ENCODE measurements at places on chromosomes 4 and X.

GRCh38 chr4:16830081-16830480 is 68.4 kb downstream of the LDB2 start:
- no peak for DNase-seq

DNA sequence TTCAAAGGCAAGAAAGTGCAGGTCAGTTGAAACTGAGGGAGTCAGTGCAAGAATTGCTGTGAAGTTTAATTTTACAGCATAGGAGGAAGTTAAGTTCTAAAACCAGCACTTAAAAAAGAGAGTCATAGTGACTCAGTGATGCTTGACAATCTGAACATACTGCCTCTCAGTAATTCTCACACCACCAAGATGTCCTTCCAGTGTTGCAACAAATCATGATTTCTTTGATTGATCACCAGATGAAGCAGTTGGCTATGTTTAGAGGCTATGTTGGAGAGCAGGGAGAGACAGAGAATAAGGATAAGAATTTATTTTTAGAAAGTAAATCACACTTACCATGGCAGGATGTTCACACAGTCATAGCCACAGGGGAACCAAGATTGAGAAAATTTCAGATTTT is 13.2 kb downstream of the TRIM2 start:
- peak; percentile 56 for DNase-seq

GRCh38 chr4:32735856-32736590 is 2015.9 kb downstream of the PCDH7 start:
- DNase-seq: no peak

DNA sequence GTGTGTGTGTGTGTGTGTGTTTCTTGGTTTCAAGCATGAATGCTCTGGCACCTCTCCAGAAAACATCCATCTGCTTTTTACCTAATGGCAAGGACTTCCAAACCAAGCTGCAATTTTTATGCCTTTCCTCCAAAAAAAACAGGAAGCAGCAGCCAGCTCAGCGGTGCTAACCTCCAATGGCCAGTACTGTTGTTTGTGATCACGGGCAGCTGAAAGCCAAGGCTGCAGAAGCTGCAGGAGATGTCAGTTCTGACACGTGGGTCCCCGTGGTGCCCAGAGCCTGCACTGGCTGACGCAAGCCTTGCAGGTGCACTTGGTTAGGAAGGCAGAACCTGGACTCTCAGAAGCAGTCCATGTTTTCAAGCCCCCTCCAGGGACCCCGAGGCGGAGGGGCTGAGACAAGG is 313.6 kb upstream of the DDX53 start:
- peak; percentile 10 for DNase-seq

- DNase-seq: peak; percentile 94
These were observed 1.5 kb downstream of the DCUN1D4 start for GRCh38 chr4:51844153-51845054.

GRCh38 chr4:27742816-27743215 is 882.2 kb downstream of the STIM2 start:
- no peak for DNase-seq

- DNase-seq: no peak
These were observed 78.1 kb upstream of the CLDN34 start for GRCh38 chrX:9888953-9889470.

- DNase-seq: peak; percentile 15
These were observed 120.5 kb downstream of the ADGRL3 start for GRCh38 chr4:61320631-61321030.

GRCh38 chrX:15890463-15890862 is 35.9 kb upstream of the AP1S2 start:
- DNase-seq: no peak

DNA sequence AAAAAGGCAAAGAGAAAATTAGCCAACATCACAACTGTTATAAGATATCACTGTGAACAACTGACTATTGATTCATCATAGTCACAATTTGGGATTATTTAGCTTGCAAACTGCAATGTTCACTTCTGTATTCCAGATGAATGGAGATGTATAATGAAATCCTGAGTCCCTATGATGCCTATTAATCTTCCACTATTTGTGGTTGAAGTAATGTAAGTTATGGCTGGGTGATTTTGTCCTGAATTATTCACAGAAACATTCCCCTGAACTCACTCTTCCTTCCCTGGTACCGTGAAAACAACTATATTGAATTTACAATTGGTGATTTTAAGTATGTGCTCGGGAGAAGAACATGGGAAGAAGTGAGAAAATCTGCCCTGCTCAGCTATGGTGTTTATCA is 50.8 kb upstream of the NPFFR2 start:
- DNase-seq: no peak

DNA sequence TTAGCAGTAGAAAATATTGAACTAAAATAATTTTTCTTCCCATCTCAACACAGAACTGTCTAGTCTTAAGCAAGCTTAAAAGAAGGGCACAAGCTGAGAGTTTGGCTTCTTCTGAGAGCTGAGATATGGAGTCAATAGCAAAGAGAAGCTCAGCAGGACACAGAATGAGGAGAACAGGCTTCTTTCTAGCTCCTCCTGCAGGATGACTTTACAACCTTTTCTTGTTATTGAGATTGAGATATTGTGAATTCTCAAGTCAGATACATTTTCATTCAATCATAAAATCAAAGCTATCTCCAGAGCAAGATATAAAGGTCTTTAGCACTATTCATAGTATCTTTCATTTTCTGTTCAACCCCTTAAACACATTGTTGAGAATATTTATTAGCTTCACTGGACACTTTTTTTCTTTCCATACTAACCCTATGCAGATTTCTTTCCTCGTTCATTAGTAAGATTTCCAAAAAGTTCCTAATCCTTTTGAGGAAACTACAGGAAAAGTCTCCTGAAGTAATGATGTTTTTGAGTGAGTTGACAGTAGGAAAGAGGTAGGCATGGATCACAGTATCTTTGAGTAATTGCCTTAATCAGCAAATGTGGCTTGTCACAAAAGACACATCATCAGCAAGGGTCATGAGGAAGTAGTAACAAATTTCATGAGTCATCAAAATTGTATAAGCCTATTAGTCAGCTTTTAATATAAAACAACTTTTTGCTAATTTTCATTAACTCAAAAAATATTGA is 17.8 kb upstream of the CXCL3 start:
- DNase-seq: peak; percentile 34

GRCh38 chr4:3512279-3512678 is 19.9 kb downstream of the LRPAP1 start:
- no peak for DNase-seq

GRCh38 chrX:1444561-1445500 is 7.9 kb downstream of the ASMTL start:
- DNase-seq: no peak

DNA sequence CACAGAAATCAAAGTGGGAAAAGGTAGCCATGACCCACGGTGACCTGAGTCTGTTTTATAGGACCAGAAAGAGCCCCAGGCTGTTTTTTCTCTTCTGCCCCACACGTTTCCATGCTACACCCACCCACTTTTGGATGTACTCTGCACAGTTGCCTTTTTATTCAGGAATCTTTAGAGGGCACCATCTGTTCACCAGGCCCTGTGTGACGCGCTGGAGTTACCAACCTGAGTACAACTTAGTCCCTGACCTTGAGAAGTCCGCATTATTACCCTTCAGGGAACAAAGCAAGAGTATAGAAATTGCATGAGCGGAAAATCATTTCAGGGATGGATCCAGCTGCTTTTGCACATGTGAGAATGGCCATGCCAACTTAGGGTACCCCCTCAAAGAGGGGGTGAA is 207.8 kb upstream of the GATB start:
- no peak for DNase-seq

DNA sequence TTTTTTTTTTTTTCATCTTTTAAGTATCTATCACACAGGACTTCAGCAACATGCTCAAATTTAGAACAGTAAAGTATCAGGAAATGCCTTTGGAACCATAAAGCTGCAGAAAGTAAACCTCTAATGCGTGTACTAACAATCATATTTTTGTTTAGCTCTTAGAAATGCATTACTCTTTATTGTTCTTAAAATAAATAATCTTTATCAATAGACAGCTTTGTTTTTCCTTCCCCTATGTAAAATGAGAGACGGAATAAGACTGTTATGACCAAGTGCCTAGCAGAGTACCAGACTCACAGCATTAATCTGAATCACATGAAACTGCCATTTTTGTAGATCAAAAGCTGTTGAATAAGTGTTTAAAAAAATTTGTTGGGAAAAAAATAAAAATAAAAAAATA is 50.5 kb upstream of the COL25A1 start:
- no peak for DNase-seq

GRCh38 chr4:139295942-139296299 is 5.4 kb upstream of the NAA15 start:
- no peak for DNase-seq

DNA sequence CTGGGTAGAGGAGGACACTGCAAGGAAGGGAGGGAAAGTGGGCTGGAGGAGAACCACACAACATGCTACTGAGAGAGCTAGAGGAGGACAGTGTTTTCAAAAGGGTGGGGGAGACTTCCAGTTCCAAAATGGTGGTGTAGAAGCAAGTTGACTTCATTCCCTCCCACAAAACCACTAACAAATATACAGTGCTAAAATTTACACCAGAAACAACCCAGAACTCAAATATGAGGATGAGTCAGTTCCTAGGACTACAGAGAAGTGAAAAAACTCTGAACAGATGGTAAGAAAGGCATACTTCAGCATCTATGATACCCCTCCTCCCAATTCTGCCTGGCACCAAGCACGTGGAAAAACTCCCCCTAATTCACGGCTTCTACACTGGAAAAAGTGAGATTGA is 9.8 kb downstream of the AADAT start:
- DNase-seq: no peak

GRCh38 chr4:47154816-47155370 is 123.5 kb downstream of the GABRB1 start:
- DNase-seq: no peak

DNA sequence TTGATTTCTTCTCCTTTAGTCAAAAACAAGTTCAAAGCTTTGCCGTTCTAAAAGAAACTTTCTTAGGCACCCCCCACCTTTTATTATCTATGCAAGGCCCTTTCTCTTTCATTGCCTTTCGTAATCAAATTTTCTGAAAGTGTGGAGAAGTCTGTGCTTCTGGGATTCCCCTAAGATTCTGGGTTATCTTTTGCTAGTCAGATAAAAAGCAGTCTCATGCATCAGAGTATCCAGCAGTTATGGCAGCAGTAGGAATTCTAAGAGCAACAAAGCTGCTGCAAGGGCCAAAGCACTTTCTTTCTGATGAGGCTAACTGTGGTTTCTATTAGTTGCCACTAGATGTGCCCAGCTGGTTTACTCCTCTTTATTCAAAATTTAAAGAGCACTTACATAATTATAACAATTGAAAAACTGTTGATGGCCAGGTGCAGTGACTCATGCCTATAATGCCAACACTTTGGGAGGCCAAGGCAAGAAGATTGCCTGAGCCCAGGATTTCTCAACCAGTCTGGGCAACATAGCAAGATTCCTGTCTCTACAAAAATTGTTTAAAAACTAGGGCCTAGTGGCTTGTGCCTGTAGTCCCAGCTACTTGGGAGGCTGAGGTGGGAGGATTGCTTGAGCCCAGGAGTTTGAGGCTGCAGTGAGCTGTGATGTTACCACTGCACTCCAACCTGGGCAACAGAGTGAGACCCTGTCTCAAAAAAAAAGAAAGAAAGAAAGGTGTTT is 296.2 kb downstream of the PAPSS1 start:
- peak; percentile 56 for DNase-seq

GRCh38 chr4:157994863-157995262 is 178.0 kb downstream of the GASK1B start:
- DNase-seq: peak; percentile 90

DNA sequence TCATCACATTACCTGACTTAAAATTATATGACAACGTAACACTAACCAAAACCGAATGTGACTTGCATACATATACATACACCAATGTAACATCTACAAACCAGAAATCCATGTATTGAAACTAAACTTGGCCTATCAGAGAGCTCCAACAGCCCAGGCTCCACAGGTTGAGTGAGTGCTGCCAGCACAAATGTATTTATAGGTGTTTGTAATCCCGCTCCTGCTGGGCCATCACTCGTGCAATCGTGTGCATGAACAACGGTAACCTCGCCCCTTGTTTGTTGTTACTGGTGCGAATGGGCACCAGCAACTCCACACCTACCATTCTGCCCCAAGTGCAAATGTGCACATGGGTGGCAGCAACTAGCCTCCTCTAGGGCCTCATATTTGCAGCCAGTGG is 285.7 kb upstream of the ZCCHC13 start:
- DNase-seq: no peak

DNA sequence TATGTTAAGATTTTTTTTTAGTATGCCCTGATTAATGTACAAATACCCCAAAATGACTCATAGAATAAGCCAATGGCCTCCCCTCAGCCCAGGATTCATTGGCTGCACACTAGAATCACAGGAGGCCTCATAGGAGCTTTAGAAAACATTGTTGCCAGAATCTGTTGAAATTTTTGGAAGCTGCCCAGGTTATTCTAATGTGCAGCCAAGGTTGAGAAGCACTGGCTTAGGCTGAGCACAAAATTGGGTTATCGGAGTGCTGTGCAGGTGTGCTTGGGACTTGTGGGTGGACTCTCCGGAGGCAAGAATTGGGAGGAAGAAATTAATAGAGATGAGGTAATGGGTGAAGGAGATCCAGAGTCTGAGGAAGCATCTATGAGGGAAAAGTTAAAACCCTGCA is 41.3 kb upstream of the VCX start:
- DNase-seq: no peak

- DNase-seq: no peak
These were observed 315.4 kb downstream of the ANTXR2 start for GRCh38 chr4:79757600-79757999.

- no peak for DNase-seq
These were observed 104.6 kb upstream of the LIMCH1 start for GRCh38 chr4:41433361-41433760.

GRCh38 chrX:108223585-108223984 is 132.0 kb downstream of the ATG4A start:
- DNase-seq: no peak

DNA sequence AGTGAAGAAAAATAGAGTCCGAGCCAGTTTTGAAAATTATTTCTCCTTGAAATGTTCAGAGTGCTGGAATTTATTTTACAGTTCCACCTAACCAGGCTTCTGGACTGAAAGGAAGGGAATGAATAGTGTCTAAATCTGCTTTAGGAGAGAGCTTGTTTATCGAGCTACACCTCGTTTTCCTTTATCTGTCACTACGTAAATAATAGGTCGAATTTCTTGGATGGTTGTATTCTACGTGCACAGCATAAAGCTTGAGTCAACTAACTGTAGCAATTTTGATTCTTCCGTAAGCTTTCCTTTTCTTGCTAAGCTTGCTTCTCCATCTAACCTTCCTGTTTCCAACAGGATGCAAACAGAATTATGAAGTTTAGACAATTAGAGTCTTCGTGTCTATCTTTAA is 48.6 kb downstream of the ADGRL3 start:
- DNase-seq: no peak

DNA sequence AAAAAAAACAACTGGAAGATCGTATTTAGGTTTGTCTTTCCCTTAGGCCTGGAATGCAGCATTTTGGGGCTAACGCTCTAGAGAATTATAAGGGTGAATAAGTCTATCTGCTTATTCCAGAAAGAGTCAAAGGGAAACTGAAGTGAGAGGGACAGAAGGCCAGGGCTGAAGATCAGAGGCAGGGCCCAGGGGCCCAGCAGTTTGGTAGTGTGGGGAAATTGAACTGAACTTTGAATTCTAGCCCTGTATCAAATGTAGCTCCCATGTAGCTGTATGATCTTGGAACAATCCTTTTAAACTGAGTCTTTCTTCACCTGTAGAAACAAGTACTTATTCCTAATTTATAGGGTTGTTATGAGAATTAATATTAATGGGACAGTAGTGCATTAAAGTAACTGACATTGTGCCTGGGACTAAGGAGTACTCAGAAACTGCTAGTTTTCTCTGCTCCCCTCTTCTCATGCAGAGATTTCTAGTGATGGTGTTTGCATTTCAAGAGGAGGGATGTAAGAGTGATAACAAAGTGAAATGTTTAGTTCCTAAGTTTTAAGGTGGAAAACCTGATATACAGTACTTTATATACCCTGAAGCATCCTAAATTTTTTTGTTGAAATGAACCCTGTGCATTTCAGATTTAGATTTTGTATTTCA is 30.4 kb downstream of the STOX2 start:
- no peak for DNase-seq
